Activated gamma-delta T cell treated with Interleukin-2 at 50 U/mL for 16 hours (primary cell): ENCODE measurements at places on chromosomes 13 and 19.

DNA sequence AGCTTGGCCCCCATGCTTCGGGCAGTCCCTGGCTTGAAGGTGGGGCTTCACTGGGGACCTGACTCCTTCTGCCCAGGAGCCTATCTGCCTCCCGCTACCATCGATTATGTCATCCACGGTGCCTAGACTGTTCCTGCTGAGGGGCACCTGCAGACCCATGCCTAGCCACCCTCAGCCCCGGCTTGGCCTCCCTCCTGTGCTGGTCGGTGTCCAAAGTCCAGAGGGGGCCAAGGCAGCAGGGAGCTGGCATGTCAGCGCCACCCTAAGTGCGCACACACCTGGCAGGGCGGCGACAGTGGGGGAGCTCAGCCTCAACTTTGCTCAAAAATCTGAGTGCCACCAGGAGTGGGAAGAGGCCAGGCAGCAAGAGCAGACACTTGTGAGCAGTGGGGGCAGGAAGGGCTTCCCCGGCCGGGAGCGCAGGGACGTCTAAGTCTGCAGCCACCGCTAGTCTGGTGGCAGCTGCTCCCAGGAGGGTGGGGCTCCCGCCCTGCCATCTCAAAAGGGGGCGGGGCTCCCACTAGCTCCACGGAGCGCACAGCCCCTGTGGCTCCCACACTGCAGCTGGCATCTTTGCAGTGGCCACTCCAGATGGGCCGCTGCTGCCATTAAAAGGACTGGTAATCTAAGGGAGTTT, 13.5 kb upstream of the URAD start:
- no peak for DNase-seq

DNA sequence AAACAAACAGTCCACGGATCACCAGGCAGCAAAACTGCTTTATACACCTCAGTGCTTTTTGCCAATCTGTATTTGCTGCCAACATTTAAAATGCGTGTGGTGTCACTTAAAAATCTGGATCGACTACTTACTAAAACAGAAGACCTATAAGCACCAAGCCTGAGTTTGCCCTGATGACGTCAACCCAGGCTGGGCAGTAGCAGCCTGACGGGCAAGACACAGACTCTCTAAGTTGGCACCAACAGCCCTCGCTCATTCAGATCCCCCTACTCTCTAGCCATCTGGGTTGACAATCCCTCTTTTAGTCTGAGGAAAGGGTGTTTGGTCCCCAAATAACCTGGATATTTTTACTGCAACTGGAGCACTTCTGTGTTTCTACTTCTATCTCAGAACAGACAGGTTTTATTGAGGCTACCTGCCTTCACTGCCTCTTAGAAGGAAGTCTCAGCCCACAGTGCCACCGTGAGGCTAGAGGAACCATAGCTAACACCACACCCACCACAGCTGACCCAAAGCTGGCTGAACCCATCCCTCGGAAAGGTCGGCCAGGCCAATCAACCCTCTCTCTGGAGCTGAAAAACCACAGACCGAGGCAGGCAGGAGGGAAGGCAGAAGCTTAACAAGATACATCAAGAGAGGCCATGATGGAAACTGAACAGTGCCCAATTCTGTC, 6.9 kb downstream of the SUGP2 start:
- no peak for DNase-seq

DNA sequence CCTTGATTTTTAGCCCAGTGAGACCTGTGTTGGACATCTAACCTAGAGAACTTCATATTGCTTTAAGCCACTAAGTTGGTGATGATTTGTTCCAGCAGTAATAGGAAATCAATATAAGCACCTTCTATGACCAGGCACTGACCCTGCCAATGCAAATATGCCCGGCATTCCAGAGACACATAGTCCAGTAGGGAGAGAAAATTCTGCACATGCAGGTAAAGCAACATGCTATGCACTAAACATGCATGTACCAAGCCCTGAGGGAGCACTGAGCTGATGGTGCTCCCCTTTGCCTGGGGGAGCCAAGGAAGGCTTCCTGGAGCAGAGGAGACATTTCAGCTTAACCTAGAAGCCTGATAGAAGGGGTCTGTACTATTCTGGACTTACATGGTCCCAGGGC, 40.4 kb upstream of the C13orf42 start:
- DNase-seq, result no peak

- no peak for DNase-seq
Observed at GRCh38 chr13:31965361-31966066, 66.1 kb upstream of the FRY start.

- DNase-seq, result no peak
Observed at GRCh38 chr13:21895779-21896178, 224.9 kb downstream of the FGF9 start.

GRCh38 chr13:61136093-61136492, 279.6 kb downstream of the PCDH20 start:
- no peak for DNase-seq

- no peak for DNase-seq
Observed at GRCh38 chr13:52961256-52961910, 67.2 kb upstream of the OLFM4 start.
